ENCODE measurements at places on chromosomes 11 and 22. TPM values are rescaled to one million over a fixed set of nuclear protein-coding genes. Genes with fewer than 3 reads are reported as not detected.

- no peak for DNase-seq
Observed at GRCh38 chr22:35893698-35894097, 134.9 kb downstream of the RBFOX2 start.

- DNase-seq, result no peak
Observed at GRCh38 chr22:46450931-46451561, 86.4 kb downstream of the CELSR1 start.

Gene GP1BB
- total RNA-seq, result 0.37 TPM

DNA sequence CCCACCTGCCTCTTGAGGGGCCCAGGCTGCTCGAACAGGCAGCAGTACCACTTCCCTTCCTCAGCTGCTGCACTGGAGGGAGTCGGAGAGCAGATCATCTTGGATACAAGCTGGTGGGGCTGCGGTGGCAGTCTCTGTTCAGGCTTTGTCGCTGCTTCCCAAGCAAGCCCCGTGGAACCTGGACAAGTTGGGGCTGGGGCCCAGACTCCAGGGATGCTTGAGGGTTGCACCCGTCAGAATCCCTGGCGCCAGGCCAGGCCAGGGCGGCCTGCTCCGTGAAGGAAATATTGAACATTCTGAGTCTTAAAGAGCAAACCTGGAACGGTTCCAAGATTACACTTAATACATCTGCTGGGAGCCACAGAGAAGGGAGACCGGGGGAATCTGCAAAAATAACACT lies 310.1 kb upstream of the SORL1-AS1 start:
- no peak for DNase-seq

Gene OR4S2
- not detected for total RNA-seq

DNA sequence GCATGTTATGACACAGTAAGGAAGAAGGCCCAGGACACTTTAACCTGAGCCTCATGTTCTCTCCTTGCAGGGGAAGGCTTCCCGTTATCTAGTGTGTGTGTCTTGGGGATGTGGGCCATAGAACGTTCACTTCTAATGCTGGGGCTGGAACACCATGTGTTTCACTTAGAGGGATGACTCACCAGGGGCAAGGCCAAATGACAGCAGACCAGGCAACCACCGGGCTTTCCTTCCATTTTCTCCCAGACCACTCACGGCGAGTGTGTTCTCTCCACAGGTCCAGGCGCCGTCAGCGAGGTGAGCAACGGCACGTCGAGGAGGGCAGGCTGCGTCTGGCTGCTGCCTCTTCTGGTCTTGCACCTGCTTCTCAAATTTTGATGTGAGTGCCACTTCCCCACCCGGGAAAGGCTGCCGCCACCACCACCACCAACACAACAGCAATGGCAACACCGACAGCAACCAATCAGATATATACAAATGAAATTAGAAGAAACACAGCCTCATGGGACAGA lies 964.4 kb downstream of the NTM start:
- no peak for DNase-seq

DNA sequence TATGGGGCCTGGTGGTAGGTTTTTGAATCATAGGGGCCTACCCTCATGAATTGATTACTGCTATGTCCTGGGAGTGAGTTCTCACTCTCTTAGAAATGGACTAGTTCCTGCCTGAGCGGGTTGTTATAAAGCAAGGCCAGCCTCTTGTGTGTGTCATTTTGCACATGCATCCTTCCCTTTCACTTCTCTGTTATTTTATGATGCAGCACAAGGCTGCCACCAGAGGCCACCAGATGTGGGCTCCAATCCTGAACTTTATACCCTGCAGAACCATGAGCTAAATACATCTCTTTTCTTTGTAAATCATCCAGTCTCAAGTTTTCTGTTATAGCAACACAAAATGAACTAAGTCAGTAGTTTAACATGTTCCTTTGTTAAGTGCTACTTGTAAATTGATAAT lies 251.4 kb downstream of the BLID start:
- DNase-seq, result no peak

DNA sequence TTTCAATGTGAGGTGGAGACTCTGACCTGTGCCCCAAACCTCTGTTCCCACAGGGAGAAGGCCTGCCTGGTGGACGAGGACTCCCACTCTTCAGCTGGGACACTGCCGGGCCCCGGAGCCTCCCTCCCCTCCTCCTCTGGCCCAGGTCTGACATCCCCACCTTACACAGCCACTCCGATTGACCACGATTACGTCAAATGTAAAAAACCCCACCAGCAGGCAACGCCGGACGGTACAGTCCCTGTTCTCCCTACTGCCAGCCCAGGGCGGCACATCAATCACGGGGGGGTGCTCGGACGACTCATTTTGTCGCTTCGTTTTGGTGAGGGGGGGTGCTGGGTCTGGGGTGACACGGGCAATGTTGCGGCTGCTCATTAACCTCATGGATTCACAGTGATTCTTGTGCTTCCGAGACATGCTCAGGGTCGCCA lies 83.3 kb upstream of the SUSD2 start:
- DNase-seq, result no peak

- DNase-seq, result no peak
Observed at GRCh38 chr22:31400023-31400397, 606 bp downstream of the DRG1 start.

DNA sequence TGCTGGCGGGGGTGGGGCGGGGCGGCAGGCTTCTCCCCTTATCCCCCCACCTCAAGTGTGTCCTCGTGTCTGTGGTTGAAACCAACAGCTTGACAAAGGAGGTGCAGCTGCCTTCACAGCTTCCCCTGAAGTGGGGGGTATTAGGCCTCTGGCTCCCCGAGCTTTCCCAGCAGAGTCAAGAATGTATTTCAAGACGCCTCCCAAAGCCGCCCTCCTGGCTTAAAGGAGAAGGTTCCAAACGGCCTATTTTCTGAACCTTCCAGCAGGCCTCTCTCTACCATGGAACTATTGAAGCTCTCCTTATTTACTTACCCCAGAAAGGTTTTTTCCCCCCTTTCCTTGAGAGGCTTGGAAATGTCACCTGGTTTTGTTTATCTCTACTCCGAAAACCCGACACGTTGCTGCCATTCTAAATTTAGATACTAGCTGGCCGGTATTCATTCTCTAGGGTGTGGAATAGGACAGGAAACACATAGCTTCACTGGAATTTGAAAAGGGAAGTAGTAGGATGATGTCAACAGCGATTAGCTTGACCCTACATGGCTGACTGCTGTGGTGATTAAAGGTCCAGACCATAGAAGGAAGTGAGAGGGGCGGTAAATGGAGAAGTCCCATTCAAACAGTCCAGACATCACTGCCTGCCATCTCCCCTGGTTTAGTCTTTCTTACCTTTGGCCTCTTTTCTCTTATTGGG lies 671 bp upstream of the PICALM start:
- no peak for DNase-seq

GRCh38 chr11:76380159-76380976 lies 564 bp downstream of the THAP12 start:
- peak; percentile 46 for DNase-seq

- DNase-seq, result no peak
Observed at GRCh38 chr22:46936378-46936903, 174.0 kb downstream of the TBC1D22A start.

GRCh38 chr11:70145841-70146240 lies 57.3 kb upstream of the FADD start:
- no peak for DNase-seq

Gene ACTN3
- total RNA-seq, result 0.08 TPM

DNA sequence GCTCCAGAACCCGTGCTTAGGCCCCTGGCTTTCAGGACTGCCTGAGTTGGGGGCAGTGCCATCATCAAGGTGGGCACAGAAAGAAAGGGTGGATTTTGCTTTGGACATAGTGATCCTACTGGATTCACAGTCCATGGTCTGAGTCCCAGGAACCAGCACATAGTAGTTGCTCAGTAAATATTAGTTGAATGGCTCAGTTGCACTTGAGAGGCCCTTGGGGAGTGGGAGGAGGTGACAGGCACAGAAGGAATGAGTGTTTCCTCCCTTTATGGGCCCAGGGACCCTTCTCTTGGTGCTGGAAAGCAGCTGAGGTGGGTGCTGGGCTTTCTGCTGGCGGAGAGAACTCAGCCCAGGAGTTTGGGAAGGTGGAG lies 16.6 kb downstream of the ARHGEF17 start:
- DNase-seq, result no peak

Gene APOBEC3H
- total RNA-seq, result 0.82 TPM

Gene ABCC8
- total RNA-seq, result not detected

- DNase-seq, result no peak
Observed at GRCh38 chr11:59267196-59267595, 54.5 kb upstream of the MPEG1 start.

GRCh38 chr11:63680834-63681320 lies 423 bp upstream of the RTN3 start:
- no peak for DNase-seq

DNA sequence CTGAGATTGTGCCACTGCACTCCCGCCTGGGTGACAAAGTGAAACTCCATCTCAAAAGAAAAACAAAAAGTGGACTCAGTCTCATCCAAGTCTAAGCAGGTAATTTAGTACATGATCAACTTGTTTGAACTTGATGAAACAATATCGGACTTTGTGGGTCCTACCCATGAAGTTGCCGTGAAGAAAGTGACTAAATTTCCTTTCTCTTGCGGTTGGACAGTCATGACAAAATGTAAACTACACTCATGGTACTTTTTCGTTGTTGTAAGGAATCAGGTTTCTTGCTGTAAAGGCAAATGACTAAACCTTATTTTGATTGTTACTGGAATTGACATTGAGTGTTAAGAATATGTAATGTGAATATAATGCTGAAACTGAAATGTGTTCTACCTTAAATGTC lies 164.5 kb upstream of the PLET1 start:
- no peak for DNase-seq

DNA sequence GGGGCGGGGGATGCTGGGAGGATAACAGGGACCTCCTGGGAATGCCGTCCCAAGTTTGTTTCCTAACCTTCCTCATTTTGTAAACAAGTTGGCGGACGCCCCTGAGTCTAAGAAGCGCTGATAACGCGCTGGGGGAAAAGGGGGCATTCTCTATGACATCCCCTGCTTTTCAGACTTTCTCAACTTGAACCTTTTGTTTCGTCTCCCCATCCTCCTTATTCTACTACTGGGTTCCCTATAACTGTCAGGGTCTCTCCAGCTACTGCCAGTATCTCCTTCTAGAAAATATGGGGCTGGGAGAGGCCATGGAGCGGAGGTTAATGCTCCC lies 654 bp downstream of the TMEM86A start:
- DNase-seq, result no peak

GRCh38 chr11:68601147-68601546 lies 83.2 kb upstream of the GAL start:
- DNase-seq, result no peak

DNA sequence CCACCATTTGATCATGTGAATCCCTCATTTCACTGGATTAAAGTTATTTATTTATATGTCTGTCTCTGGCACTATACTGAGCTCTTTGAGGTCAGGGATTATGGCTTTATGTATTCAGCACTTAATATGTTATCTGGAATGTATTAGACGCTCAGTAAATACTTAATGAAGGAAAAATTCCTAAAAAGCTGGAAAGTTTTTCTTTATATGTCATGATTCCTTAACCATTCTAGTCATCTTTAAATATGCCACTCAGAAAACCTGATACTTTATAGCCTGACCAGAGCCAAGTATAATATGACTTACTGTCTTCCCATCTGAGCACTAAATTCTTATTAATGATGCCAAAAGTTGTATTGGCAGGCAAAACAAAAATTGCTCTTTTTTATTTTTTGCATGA lies 27.1 kb downstream of the RNF169 start:
- no peak for DNase-seq

GRCh38 chr22:44225091-44225689 lies 44.5 kb downstream of the PARVG start:
- no peak for DNase-seq

Gene WNT11
- not detected for total RNA-seq

DNA sequence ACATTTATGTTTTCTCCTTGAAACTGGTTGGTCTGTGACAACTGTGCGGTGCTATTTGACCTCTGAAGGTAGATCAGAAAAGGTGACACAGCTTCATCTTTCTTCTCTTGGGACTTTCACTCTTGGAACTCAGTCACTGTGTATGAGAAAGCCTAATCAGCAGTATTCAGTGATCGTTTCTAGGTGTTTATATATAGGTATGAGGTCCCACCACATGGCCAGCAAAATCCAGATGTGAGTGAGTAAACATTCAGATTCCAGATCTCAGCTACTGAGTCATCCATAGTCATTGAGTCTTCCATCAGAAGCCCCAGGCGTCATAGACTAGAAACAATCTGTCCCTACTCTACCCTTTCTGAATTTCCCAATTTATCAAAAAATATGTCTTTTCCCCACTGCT lies 117.3 kb upstream of the CTSC start:
- no peak for DNase-seq

DNA sequence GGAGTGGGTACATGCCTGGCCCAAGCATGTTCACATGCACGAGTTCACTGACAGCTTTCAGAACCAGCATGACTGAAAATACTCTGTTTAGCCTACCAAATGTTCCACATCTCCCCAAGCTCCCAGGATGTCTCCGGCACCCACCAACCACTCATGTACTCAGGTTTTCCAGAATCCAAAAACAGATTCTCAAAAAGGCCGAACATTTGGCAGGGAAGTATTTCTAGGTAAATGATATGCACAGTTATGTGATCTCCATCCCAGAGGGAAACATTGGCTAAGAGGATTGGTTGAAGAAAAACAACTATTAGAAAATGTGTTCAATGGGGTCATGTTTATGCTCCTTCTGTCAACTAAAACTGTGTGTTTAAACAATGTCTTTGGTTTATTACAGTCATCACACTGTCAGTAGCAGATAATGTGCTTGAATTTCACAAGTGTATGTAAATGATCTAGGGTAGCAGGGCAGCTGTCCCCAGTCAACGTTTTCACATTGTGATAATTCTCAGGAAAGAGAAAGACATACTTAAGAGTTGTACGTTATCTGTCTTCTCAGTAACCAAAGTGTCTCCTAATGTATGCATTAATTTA lies 52.3 kb downstream of the BARX2 start:
- no peak for DNase-seq

Gene MEI1
- total RNA-seq, result 21.6 TPM

GRCh38 chr11:73784080-73784634 lies 3.5 kb upstream of the MRPL48 start:
- DNase-seq, result no peak

- DNase-seq, result no peak
Observed at GRCh38 chr11:2512431-2513407, 67.9 kb downstream of the KCNQ1 start.

DNA sequence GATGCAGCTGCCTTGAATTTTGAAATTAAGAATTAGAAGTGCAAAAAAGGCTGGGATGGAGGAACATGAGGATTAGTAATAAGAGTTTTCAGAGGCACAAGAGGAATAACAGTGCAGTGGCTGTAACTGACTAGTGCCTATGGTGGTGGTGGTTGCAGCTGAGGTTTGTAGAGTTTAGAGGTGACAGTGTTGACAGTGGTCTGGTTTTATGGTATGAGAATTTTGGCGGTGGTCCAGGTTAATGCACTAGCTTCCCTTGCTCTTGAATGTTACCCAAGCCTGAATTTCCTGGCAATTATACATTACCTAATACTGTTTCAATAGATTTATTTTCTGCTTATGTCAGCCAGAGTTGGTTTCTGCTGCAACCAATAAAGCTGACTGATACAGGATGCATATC lies 112.8 kb upstream of the C11orf87 start:
- DNase-seq, result no peak

DNA sequence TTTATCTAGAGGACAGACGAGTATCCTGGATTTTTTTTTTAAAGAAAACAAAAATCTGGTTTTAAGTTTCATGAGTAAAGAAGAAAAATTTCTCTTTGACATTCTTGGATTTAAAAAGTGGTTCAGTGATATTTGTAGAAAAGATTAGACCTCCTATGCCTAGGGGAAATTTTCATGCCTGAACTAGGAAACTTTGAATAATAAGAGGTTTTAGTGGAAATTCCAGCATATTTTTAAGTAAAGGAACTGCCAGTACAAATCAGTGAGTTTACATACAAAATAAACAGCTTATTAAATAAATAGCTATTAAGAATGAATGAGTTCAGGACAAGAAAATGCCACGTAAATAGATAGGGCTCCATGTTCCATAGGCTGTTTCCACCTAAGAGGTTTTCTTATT lies 17.5 kb downstream of the JAM3 start:
- DNase-seq, result no peak

Data from activated T-cell treated with anti-CD3 and anti-CD28 coated beads, Interleukin-2, amount 50 U/mL, for 4 hours (primary cell).